ENCODE measurements at places on chromosomes 6 and 20.

DNA sequence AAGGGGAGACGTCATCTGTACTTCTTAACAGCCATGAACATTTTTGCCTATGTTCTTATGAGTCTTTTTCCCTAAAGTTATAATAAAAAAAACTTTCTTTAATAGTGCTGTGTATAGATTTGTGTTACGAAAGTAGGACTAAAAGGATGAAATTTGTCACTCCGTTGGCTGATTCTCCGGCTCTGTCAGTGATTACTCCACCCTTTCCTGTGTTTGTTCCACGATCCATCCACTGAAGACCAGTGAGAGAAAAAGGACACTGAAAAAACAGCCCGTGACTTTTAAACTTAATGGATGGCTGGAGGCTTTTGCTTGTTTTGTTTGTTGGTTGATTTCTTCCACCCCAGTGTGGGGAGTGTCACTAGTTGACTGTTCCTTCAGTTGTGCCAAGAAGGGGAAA, 232.0 kb upstream of the NOX3 start:
- no peak for DNase-seq

- no peak for DNase-seq
Observed at GRCh38 chr20:8372824-8373380, 240.8 kb downstream of the PLCB1 start.

DNA sequence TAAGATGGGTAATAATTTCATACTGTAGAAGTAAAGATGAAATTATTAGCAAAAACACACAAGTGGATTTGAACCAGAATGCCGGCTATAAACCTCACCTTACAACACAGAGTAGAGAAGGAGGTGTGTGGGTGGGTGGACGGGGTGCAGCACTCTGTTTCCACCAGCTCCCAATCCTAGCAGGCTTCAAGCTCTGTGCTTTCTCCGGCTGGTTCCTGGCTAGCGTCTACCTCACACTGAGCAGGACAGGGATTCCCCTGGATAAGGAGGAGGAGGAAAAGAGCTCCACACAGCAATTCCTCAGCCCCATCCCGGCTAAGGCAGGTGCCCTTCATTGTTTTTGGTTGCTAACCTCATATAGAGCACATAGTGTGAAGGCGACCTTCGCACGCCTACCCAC, 453.3 kb downstream of the C6orf118 start:
- no peak for DNase-seq

DNA sequence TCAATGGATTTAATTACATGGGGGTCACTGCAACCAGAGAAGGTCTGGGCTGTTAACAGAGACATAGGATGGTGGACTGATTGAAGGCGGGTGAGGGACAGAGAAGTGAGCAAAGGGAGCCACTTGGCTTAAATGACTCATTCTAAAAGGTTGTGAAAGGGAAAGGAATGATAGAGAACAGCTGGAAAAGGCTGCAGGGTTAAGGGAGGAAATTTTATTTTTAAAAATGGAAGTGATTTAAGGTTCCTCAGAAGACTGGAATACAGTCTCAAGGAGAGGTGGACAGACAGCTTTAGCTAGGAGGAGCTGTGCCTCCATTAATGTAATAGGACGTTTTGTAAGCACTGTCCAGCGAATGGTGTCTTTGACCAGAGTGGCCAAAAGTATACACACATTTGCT, 46.7 kb downstream of the RGS17 start:
- DNase-seq, result no peak

DNA sequence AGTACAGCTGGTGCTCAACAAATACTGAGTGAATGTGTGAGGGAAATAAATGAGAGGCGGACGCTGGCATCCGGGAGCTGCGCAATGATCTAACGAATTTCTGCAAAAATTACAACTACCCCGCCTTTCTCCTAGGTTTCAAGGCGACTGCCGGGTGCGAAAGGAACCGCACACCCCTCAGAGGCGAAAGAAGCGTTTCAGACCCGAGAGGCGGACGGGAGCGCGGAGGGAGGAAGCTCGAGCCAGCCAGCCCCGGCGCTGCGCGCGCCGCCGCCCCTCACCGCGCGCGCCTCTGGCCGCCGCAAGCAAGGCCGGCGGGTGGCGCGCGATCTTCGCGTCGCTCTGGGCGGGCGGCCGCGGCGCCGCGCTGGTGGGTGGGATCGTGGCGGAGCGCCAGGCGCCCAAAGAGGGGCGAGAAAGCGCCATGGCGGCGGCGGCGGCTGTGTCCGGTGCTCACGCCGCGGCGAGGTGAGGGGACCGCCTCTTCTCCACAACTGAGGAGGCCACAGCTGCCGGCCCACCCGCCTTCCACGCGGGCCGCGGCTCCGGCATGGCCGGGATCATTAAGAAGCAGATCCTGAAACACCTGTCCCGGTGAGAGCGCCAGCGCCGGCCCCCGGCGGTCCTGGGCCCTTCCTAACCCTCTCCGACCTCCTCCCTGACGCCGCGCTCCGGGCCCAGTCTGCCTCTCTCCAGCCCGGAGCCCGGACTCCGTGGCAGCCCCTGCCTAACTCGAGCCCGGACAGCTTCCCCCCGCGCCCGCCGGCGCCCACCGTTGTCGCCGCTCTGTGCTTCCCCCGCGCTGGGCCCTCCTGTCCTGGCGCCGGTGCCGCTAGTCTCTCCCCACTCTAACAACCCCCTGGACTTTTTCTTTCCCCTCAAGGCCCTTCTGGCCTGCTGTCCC, at the start of gene BLTP3A:
Gene BLTP3A, plus strand, starts transcription at position 383 of the 904 bp plus-strand sequence. Its CDS starts 168 bp downstream, at position 551.
- peak; percentile 79 for DNase-seq

DNA sequence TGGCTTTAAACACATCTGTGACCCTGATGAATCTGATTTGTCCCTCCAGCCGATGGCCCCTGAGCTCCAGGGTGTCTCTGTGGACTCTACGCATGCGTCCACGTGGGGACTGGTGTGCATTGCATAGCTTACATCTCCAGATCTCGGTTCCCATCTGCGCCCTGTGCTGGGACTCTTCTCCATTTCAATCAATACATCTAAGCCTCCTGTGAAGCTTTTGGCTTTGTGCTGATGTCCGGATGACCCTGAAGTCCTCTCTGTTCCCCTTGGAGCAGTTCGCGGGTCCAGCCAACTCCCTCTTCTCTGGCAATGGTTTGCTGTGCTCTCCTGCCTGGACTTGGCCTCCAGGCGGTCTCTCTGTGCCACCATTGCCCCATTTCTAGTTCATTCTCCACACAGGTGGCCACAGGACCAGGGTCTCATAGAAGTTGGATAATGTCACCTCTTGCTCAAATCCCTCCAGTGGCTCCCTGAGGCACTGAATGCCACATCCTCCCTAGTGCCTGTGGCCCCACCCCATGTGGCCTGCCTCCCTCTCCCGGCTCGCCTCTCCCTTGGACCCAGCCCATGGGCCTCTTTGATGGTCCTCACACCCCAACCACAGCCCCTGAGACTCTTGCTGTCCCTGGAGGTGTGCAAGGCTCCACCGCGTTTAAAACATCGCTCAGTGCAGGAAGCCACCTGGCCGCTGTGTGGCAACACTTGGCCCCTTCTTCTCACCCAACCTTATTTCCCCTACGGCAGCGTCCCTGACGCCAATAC, 155.4 kb downstream of the SYCP2 start:
- DNase-seq, result no peak

- DNase-seq, result no peak
Observed at GRCh38 chr6:40695114-40695513, 108.0 kb upstream of the LRFN2 start.

DNA sequence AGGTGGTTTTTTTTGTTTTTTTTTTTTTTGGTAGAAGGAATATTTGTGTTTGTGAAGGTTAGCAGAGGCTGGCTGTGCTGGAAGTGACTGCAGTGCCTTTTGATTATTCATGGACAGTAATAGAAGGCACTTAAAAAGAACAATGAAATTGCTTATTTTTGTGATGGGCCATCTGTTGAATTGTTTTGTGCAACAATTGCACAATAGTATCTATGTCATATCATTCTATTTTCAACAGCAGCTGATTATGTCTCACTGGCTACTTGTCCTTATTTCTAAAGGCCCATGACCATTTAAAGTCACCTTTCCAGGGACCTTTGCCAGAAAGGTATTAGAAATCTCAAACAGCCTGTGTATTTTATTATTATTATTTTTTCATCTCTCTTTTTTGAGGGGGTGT, 70.6 kb downstream of the AFG1L start:
- DNase-seq, result no peak

DNA sequence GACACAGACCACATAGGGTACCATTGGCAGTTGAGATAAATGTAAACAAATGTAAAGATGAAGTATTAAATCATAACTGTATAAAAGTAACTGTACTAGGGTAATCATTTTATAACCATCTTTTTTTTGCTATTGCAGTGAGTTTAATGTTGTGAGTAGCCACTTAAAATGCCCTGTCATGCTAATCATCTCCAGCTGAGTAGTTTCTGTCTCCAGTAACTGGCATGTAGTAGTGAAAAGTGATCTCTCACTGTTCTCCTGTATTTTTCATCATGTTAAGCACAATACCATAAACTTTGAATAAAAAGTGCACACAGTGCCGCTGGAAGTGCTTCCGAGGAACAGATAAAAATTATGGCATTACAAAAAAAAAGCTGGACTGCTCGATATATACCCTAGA, 45.0 kb upstream of the OPRM1 start:
- no peak for DNase-seq

GRCh38 chr6:149884215-149884614, 13.7 kb downstream of the RAET1E start:
- DNase-seq, result no peak

- no peak for DNase-seq
Observed at GRCh38 chr20:42098418-42098817, 480.2 kb upstream of the CHD6 start.

DNA sequence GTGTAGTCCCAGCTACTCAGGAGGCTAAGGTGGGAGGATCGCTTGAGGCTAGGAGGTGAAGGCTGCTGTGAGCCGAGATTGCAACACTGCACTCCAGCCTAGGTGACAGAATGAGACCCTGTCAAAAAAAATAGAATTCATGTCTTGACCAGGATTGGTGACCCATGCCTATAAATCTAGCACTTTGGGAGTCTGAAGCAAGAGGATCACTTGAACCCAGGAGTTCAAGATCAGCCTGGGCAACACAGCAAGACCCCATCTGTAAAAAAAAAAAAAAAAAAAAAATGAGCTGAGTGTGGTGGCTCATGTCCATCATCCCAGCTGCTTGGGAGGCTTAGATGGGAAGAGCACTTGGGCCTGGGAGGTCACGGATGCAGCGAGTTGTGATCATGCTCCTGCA, 34.3 kb downstream of the GINM1 start:
- DNase-seq, result no peak

DNA sequence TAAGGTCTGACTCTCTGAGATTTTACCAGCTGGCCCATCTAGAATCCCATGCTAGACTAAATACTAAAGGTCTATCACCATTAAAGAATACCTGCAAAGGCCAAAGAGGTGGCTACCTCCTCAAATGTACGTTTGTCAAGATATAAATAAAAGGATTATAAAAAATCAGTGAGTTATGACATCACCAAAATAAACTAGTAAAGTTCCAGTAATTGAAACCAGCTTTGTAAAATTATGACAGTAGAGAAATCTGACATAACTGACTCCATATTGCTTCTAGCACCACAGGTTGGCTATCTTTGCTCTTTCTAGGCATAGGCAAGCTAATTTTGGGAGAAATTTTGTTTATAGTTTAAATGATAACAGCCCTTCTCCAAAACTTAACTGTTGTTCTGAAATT, 536.3 kb downstream of the TFAP2A start:
- no peak for DNase-seq

- no peak for DNase-seq
Observed at GRCh38 chr6:64955435-64955848, 751.6 kb downstream of the EYS start.

GRCh38 chr6:167139761-167140160, 16.9 kb downstream of the CCR6 start:
- no peak for DNase-seq

- DNase-seq, result no peak
Observed at GRCh38 chr20:56429502-56429901, 17.4 kb downstream of the CASS4 start.

- no peak for DNase-seq
Observed at GRCh38 chr6:6560909-6561308, 27.6 kb upstream of the LY86 start.

DNA sequence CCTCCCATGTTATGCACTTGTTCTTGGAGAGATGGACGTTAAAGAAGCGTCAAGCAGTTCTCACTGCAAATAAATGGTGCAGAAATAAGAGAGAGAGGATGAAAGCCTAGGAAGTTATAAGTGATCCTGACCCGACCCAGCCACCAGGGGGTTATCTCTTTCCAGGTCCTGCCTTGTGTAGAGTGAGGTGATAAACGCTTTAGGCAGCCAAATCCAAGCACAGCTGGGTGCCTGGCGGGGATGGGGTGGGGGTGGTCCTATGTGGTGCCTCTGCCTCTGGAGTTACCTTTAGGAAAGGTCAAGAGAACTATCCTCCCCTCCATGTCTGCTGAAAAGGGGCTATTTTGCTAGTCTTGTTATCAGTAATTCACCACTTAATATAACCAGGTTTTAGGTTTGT, 9.2 kb upstream of the TFAP2A start:
- DNase-seq, result no peak

GRCh38 chr6:100228437-100228833, 234.4 kb upstream of the MCHR2 start:
- no peak for DNase-seq

- DNase-seq, result no peak
Observed at GRCh38 chr6:41646026-41646795, 7.9 kb downstream of the MDFI start.

DNA sequence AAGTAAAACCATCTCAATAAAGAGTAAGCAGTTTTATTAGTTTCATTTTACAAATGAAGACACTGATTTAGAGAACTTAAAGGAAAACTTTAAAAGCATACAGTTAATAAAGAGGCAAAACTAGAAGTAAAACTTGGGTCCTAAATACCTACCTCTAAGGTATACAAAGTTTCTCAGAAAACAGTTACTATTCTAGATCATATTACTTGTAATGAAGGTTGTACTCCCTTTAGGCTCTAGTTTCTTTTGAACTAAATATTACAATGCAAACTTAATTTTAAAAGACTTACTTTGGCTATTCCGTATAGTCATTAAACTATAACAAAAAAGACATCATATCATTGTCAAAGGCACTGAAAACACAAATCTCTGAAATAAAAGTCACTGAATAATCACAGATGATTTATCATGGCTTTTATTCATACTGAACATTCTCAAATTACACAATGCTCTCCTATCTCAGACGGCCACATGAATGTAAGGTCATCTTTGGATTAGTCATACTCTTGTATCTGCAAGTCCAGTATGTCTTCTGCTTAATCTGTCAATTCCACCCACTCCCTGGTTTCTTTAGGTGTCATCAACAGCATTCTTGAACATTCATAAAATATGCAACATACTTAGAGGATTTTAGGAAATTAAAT, 361.6 kb upstream of the RUNX2 start:
- no peak for DNase-seq

GRCh38 chr6:147506704-147507114, 1.8 kb upstream of the SAMD5 start:
- DNase-seq, result peak; percentile 54

All from left renal cortex interstitium (tissue), 4 donors.